Ascending aorta (tissue), 2 donors: ENCODE measurements at places on chromosomes 4 and X. TPM values are rescaled to one million over a fixed set of nuclear protein-coding genes. Genes with fewer than 3 reads are reported as not detected.

ZDHHC15 gene
- total RNA-seq = 6.4 TPM

DNA sequence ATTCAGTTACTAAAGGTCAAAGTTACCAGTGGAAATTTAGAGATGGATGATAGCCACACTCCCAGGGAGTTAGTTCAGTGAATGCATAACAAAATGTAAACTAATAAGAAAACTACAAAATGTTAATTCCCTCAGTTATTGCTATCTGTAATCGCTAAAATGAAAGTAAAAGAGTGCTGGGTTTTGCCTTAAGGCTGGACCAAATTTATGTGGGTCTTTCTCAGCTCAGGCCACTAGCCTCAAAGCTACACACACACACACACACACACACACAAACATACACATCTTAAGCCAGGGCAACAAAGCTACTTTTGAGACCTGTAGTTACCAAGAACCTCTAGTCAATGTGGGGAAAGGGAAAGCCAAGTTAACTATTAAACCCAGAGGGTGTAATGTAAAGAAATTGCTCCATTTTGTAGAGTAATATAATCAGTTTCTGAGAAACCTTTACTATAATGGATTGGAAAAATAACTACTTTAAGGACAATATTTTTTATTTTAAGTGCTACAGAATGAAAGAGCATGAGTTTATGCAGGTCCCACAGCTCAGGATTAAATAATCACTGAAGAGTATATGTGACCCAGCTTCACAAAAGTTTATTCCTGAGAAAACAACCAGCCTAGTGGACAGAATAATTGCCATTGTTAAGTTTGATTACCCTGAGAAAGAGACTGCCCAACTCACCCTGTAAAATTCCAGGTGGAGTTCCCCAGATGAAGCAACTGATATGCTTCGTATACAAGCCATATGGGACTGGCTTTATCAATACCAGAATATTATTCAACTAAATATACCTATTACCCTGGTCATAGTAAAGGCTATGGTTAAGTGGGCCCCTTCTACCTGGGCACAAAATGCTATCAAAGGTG, 8.9 kb upstream of the UGT2A3 start:
- DNase-seq = no peak

- DNase-seq = no peak
These were observed 482.4 kb downstream of the INPP4B start for GRCh38 chr4:142363686-142364085.

DNA sequence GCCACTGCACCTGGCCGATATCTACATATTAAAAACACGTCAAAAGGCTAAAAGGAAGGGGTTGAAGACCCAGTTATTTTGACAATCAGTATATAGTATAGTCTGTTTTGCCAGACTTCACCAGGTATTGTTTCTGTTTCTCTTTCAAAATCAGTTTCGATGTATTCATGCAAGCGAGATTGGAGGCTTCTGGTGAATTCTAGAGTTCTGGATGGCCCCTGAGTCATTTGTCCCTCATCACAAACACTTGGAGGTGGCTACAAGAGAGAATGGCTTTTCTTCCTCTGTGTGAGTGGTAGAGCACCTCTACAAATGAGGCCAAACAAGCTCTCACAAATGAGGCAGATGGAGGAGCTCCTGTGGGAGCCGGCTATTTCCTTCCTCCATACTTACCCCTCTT, 68.6 kb upstream of the ADGRG2 start:
- DNase-seq = no peak

G3BP2 gene
- 88.9 TPM for total RNA-seq

DNA sequence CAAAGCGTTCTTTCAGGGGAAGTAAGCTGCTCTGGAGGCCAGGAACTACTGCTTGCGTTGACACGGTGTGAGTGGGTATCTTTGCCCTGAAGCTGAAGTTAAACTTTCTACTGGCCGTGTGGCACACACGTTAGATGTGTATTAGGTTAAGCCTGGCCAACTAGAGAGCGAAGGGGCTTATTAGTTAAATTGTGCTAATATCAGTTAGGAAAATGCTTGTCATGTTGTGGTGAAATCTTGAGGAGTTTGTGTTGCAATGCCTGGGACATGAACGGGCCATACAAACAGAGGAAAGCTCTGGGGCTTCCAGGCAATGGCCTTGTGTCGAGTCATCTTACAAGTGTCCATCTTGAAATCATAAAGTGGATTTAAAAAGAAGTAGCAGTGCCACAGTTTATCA, 62.6 kb downstream of the NSUN7 start:
- DNase-seq = no peak

POF1B gene
- 0.21 TPM for total RNA-seq

- peak; percentile 90 for DNase-seq
These were observed 367.6 kb downstream of the ARHGAP24 start for GRCh38 chr4:85842540-85842939.

- DNase-seq = no peak
These were observed 73.5 kb upstream of the SRD5A3 start for GRCh38 chr4:55272589-55272988.

- no peak for DNase-seq
These were observed 17.6 kb upstream of the LCORL start for GRCh38 chr4:18039113-18039512.
